Activated CD4-positive, alpha-beta memory T cell treated with anti-CD3 and anti-CD28 coated beads for 36 hours (primary cell): ENCODE measurements at places on chromosomes 5 and 9. TPM values are rescaled to one million over a fixed set of nuclear protein-coding genes. Genes with fewer than 3 reads are reported as not detected.

The PTGS1 gene
- 0.07 TPM for total RNA-seq

The GARIN3 gene
- total RNA-seq, result 1.4 TPM

The FOXD4L5 gene
- total RNA-seq, result 0.07 TPM

The PCDHGB4 gene
- 0.07 TPM for total RNA-seq

The GFI1B gene
- not detected for total RNA-seq

The CDC25C gene
- total RNA-seq, result 19.1 TPM

The LVRN gene
- 0.10 TPM for total RNA-seq

The PCDHGB7 gene
- total RNA-seq, result not detected

- no peak overlapping the region for H3K27ac ChIP-seq
- no peak overlapping the region for H3K4me3 ChIP-seq
- no peaks in the 10 kb centered on the region for H3K36me3 ChIP-seq
Measured at GRCh38 chr5:101024299-101024698, 121.2 kb upstream of the ST8SIA4 start.

GRCh38 chr9:27198190-27198589, 89.2 kb downstream of the TEK start:
- no peaks in the 10 kb centered on the region for H3K4me1 ChIP-seq
- H3K27me3 ChIP-seq, result no peaks in the 10 kb centered on the region
- H3K27ac ChIP-seq, result no peak overlapping the region
- no peak overlapping the region for H3K4me3 ChIP-seq

DNA sequence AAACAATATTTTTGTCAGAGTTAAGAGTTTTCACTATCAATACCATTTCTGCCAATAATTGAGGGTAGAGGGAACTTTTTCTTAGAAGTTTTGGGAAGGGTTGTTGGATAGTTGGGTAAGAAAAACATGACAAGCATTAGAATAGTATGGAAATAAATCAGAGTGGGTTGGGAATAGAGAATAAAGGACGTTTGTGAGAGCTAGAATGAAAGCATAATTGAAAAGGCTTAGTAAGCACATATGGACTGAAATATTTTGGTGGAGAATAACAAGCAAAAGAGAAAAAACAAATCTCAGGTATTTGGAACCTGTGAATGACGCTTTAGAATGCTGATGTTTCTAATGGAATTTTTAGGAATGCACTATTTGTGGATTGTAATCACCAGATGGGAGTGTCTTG, 262.9 kb upstream of the EDIL3 start:
- H3K27ac ChIP-seq, result no peak overlapping the region
- no peaks in the 10 kb centered on the region for H3K27me3 ChIP-seq
- H3K4me3 ChIP-seq, result no peak overlapping the region

- H3K4me1 ChIP-seq, result no peaks in the 10 kb centered on the region
- DNase-seq, result no peak
- H3K27me3 ChIP-seq, result peaks cover 4% of the 10 kb centered on the region
Measured at GRCh38 chr5:153783362-153783658, 255.4 kb downstream of the FAM114A2 start.

DNA sequence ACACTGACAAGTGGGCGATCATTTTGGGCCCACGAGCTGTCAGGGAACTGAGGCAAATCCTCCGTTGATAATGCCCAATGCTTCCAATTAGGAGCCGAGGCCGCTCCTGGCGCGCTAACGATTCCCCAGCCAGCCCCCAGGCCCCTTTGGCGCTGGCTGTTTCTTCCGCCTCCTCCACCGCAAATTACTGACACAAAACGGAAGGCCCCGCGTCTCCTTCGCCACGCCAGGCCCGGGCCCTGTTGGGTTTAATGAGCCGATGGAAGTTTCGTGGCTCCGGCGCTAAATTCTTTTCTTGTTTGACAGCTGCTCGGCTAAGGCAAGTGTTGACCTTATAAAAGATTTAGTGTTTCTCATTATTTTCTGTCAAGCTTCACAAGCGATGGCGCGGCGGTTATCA, 25.7 kb upstream of the BARHL1 start:
- no peak overlapping the region for H3K27ac ChIP-seq
- no peak overlapping the region for H3K4me3 ChIP-seq
- DNase-seq, result no peak
- no peaks in the 10 kb centered on the region for H3K36me3 ChIP-seq
- H3K4me1 ChIP-seq, result no peaks in the 10 kb centered on the region

- peaks cover 35% of the 10 kb centered on the region for H3K36me3 ChIP-seq
- H3K27me3 ChIP-seq, result no peaks in the 10 kb centered on the region
- DNase-seq, result no peak
- H3K27ac ChIP-seq, result no peak overlapping the region
- H3K4me1 ChIP-seq, result peaks cover 32% of the 10 kb centered on the region
Measured at GRCh38 chr5:140338908-140339307, 7.5 kb downstream of the HBEGF start.

DNA sequence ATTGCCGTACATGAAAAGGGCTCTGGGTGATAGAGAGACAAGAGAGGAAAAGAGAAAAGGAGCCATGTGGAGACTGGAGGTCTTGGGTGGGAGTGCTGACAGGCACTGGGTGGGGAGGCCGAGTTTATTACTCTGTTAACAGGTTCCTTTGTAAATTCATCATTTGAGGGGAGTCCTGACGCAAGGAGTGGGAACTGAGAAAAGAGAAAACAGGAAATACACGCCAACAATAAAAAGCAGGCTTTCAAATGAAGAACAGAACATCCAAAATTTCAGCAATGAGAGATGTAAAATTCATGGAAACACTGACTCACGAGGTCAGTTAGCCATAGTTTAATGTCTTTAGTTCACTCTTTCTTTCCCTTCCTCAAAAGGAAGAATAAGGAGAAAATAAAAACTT, 342.8 kb downstream of the TMEM167A start:
- no peaks in the 10 kb centered on the region for H3K36me3 ChIP-seq
- no peak overlapping the region for H3K4me3 ChIP-seq
- H3K27ac ChIP-seq, result no peak overlapping the region
- no peaks in the 10 kb centered on the region for H3K4me1 ChIP-seq
- DNase-seq, result no peak
- no peaks in the 10 kb centered on the region for H3K27me3 ChIP-seq

DNA sequence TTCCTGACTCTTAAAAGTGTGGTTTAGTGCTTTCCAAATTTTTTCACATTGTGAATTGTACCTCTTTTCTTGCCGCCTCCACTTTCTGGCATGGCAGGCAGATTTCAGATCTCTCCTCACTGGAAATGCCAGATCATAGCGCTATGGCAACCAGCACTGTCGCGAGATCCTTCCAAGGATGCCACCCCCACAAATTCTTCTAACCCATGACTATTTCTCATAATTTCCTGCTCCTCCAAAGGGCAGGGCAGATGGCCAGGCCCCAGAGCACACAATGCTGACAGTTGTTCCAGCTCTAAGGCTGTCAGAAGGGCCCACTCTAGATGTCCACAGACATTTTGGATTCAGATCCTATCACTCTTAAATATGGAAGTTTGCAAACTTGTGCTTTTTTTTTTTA, 446.2 kb upstream of the RIOK2 start:
- H3K4me1 ChIP-seq, result no peaks in the 10 kb centered on the region
- H3K36me3 ChIP-seq, result no peaks in the 10 kb centered on the region
- no peaks in the 10 kb centered on the region for H3K27me3 ChIP-seq

- H3K27ac ChIP-seq, result no peak overlapping the region
- peaks cover 8% of the 10 kb centered on the region for H3K36me3 ChIP-seq
- no peaks in the 10 kb centered on the region for H3K27me3 ChIP-seq
Measured at GRCh38 chr9:4678679-4679267, 596 bp upstream of the CDC37L1 start.

GRCh38 chr9:136306211-136307208, 2.6 kb upstream of the CCDC187 start:
- DNase-seq, result peak; percentile 24
- no peak overlapping the region for H3K27ac ChIP-seq
- peaks cover 6% of the 10 kb centered on the region for H3K27me3 ChIP-seq
- no peak overlapping the region for H3K4me3 ChIP-seq
- no peaks in the 10 kb centered on the region for H3K36me3 ChIP-seq

DNA sequence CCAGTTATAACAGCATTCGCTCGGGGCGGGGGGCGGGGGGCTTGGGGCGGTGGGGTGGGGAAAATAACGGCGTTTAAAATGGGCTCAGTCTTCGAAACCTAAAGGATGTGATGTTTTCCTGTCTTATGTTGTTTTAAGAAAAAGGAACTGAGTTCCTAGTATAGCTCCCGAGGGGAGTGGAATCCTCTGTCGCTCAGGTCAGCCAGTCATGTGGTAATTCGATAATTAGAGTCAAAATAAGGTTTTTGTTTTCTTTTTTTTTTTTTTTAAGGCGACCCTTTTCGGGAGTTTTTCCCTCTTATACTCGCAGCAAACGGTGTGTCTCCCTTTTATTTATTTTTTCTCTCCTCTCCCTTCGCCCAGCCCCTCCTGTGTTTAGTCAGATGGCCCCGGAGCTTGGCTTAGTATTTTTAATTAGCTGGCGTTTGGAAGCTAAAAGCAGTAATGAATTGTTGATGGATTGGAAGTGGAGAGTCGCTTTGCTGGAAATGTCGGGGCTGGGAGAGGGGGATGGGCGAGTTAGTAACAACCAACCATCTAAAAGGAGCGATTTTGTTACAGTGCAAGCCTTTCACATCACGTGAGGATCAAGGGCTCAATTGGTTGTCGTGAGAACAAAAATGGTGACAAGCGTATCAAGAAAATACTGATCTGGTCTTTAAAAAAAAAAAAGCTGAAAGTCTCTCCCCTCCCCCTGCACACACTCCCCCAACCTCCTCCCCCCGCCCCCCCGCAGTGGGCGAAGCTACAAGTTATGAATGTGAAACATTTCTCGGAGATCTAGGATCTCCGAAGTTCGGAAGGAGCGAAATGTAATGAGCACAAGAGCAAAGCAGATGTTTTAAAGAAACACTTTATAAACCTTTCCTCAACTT, 714 bp upstream of the ZNF608 start:
- H3K27ac ChIP-seq, result no peak overlapping the region
- H3K36me3 ChIP-seq, result no peaks in the 10 kb centered on the region
- no peak overlapping the region for H3K4me3 ChIP-seq
- H3K4me1 ChIP-seq, result peaks cover 6% of the 10 kb centered on the region
- no peak for DNase-seq

GRCh38 chr9:120345379-120345778, 234.6 kb downstream of the CDK5RAP2 start:
- no peak for DNase-seq
- no peak overlapping the region for H3K4me3 ChIP-seq
- H3K27ac ChIP-seq, result no peak overlapping the region
- peaks cover 3% of the 10 kb centered on the region for H3K27me3 ChIP-seq
- H3K36me3 ChIP-seq, result no peaks in the 10 kb centered on the region
- H3K4me1 ChIP-seq, result peaks cover 2% of the 10 kb centered on the region

DNA sequence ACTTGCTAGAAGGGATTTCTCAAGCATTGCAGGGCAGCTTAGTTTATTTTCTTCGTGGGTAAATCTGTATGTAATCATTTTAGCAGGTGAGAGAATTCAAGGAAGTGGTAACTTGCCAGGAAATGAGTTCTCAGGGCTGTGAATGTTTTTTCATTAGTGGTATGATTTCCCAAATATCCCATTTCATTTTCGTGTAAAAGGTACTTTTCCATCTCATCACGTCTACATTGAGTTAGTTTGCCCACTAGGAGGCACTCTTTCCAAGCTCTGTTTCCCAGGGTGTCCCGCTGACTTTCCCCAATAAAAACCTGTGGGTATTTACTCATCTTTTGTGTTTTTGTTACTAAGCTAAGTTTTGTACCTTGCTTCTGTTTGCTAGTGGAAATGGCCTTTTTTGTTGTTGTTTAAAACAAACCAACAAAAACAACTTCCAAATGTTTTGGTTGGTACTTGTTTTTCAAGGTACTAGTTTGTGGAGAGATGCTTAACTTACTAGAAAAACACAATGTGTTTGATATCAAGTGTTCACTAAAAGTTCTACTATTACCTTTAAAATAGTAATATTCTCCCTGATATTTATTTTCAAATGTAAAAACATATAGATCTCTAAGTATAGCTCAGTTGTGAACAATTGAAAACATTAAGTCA, 373.6 kb downstream of the ADGRV1 start:
- no peaks in the 10 kb centered on the region for H3K36me3 ChIP-seq
- H3K4me1 ChIP-seq, result no peaks in the 10 kb centered on the region
- H3K27ac ChIP-seq, result no peak overlapping the region
- no peak overlapping the region for H3K4me3 ChIP-seq
- H3K27me3 ChIP-seq, result peaks cover 10% of the 10 kb centered on the region
- peak; percentile 37 for DNase-seq

- no peaks in the 10 kb centered on the region for H3K4me1 ChIP-seq
- no peaks in the 10 kb centered on the region for H3K27me3 ChIP-seq
- no peak overlapping the region for H3K27ac ChIP-seq
- H3K36me3 ChIP-seq, result no peaks in the 10 kb centered on the region
- DNase-seq, result no peak
- H3K4me3 ChIP-seq, result no peak overlapping the region
Measured at GRCh38 chr5:33631786-33632185, 191.0 kb downstream of the TARS1 start.

- peaks cover 12% of the 10 kb centered on the region for H3K27me3 ChIP-seq
- H3K4me3 ChIP-seq, result peak overlapping the region; percentile 76
- peak overlapping the region; percentile 29 for H3K27ac ChIP-seq
- H3K4me1 ChIP-seq, result peaks cover 3% of the 10 kb centered on the region
- no peaks in the 10 kb centered on the region for H3K36me3 ChIP-seq
Measured at GRCh38 chr9:129175825-129176633, 2.0 kb downstream of the IER5L start.

- H3K4me1 ChIP-seq, result no peaks in the 10 kb centered on the region
- no peaks in the 10 kb centered on the region for H3K36me3 ChIP-seq
- no peak overlapping the region for H3K4me3 ChIP-seq
- DNase-seq, result no peak
- H3K27ac ChIP-seq, result no peak overlapping the region
Measured at GRCh38 chr5:5005353-5005752, 134.8 kb upstream of the ADAMTS16 start.

- peaks cover 21% of the 10 kb centered on the region for H3K36me3 ChIP-seq
- H3K27me3 ChIP-seq, result no peaks in the 10 kb centered on the region
- DNase-seq, result no peak
- no peak overlapping the region for H3K27ac ChIP-seq
Measured at GRCh38 chr5:87361031-87361445, 51.7 kb downstream of the CCNH start.

- no peaks in the 10 kb centered on the region for H3K27me3 ChIP-seq
- H3K4me3 ChIP-seq, result no peak overlapping the region
- no peak for DNase-seq
- H3K4me1 ChIP-seq, result no peaks in the 10 kb centered on the region
- H3K27ac ChIP-seq, result no peak overlapping the region
Measured at GRCh38 chr5:122258241-122258640, 53.8 kb upstream of the SNCAIP start.

DNA sequence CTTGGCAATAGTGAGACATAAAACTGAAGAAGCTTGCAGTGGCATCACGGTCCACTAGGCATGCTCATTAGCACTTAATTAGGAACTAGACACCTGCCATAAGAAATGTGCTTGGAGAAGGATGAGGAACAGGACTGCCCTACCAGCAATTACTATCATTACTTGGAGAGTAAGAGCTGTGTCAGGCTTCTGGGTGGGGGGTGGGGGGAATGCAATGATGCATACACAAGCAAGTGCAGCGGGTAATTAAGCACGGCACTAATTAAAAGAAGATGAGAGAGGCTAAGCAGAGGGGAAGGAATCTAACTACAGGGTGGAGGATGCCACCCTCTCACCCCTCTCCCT, 53.1 kb downstream of the TLE1 start:
- no peak overlapping the region for H3K4me3 ChIP-seq
- H3K27me3 ChIP-seq, result no peaks in the 10 kb centered on the region
